Motor neuron (in vitro differentiated cells): ENCODE measurements at places on chromosomes 2 and 18. TPM values are rescaled to one million over a fixed set of nuclear protein-coding genes. Genes with fewer than 3 reads are reported as not detected.
A peak's percentile ranks its signal among the peaks of the same experiment; 100 is the strongest.

The FBXO48 gene
- total RNA-seq = 1.1 and 1.4 TPM in 2 replicates

- no peak for ATAC-seq
These were observed 1.8 kb downstream of the HOXD9 start for GRCh38 chr2:176124110-176124946.

The RAPGEF4 gene
- total RNA-seq = 10.6 and 13.0 TPM in 2 replicates

The HMSD gene
- 0.50 TPM in 1 of 2 replicates, not detected in the other for total RNA-seq

GRCh38 chr2:17057109-17058017, 391.7 kb upstream of the CYRIA start:
- ATAC-seq = no peak

The OST4 gene
- 294 and 407 TPM in 2 replicates for total RNA-seq

- no peak for ATAC-seq
These were observed 174.8 kb downstream of the LCLAT1 start for GRCh38 chr2:30621836-30622235.

The PPP1R1C gene
- total RNA-seq = 0.39 TPM in 1 of 2 replicates, not detected in the other

The PMAIP1 gene
- 63.4 and 113 TPM in 2 replicates for total RNA-seq

GRCh38 chr2:6780765-6781274, 84.9 kb downstream of the CMPK2 start:
- no peak for ATAC-seq

- peak; percentile 40 for ATAC-seq
These were observed 109.1 kb downstream of the HAUS1 start for GRCh38 chr18:46213295-46213694.

DNA sequence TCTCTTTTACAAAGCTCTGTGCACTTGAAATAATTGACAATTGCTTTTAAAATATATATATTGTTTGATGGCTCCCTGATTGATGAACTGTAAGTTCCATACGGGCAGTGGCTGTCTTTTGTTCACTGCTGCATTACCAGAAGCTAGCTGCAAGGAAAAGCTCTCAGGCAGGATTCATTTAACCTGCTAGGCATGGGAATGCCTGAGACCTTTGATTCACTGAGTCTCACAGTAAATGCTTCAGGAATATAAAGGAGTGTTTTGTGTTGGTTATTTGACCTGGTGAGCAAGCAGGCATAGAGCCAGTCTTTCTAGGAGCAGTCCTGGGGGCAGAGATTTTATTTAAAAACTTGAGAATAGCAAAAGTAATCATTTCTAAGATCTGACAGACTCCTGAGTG, 193.2 kb upstream of the ITGA4 start:
- no peak for ATAC-seq

The CNDP2 gene
- 46.6 and 48.8 TPM in 2 replicates for total RNA-seq

- ATAC-seq = no peak
These were observed 46.2 kb upstream of the B3GNT2 start for GRCh38 chr2:62149708-62150107.

The SRD5A2 gene
- total RNA-seq = 0.23 TPM in 1 of 2 replicates, not detected in the other

DNA sequence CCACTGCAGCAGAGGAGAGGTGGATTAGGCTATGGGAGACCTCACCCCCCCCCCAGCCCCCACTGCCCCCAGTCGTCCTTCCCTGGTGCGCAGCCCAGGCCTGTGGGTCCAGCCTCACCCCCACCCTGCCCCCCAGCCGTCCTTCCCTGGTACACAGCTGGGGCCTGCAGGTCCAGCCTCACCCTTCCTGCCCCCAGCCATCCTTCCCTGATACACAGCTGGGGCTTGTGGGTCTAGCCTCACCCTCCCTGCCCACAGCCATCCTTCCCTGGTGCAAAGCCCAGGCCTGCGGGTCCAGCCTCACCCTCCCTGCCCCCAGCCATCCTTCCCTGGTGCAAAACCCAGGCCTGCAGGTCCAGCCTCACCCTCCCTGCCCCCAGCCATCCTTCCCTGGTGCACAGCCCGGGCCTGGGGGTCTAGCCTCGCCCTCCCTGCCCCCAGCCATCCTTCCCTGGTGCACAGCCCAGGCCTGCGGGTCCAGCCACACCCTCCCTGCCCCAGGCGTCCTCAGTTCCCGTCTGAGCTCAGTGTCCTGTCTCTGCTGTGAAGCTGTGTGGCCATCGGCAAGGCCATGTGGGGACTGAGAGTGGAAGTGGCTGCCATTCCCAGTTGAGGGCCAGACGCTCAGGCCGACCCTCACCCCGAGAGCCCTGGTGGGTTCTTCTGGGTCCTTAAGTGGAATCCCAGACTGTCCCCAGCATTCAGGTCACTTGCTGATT, 86.8 kb upstream of the SNTG2 start:
- ATAC-seq = no peak

DNA sequence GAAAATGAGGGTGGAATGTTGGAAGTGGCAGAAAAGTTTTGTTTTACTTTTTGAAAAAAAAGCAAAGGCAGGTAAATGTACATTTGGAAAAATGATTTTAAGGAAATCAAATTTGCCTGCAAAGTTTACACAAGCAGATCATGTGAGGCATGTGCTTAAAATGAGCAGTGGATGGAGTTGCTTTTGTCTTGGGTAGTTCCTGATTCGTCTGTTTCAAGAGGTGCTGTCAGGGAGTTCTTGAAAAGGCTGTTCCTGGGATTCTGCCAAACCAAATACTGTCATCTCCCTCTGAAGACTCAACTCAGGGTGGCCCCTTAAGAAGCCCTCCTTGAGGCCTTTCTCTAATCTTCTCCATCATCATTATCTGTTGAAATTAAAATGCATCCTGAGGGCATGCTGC, 59.0 kb downstream of the TACR1 start:
- ATAC-seq = no peak
